Activated CD4-positive, alpha-beta T cell treated with anti-CD3 and anti-CD28 coated beads for 48 hours (primary cell): ENCODE measurements at places on chromosomes 6 and 20.

DNA sequence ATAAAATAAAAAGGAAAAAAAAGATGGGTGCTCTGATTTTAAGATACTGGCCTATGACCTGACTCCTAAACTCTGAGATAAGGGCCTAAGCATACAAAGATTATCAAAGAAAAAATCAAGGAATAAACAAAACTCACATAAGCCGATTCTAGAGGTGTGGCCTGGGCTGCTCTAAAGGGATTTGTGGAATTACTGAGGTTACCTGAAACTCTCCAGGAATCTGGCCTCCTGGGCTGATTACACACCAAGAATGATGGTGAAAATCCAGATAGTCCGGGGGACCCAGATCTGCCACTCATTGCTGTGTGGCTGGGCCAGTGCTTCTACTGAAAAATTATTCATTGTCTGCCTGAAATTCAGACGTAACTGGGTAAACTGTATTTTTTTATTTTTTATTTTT lies 122.7 kb upstream of the RNF24 start:
- DNase-seq: no peak

DNA sequence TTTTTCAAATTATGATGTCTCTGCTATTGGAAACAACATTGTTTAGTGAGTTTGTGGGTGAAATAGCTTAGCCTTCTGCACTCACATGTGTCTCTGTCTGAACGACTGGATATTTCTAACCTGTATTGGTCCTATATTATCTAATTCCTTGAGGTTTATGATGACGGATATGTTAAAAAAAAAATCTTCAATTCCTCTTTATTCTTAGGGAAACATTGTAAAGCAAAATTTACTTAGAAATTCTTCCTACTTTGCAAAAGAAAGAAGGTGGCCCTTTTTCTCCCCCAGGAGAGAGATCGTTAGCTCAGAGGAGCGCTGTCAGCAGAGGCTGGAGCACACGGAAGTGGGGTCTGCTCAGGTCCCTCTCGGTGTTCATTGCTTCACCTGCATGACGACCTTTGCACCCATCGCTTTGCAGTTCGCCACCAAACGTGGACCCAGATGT lies 149.8 kb downstream of the ZDHHC14 start:
- DNase-seq: no peak

- DNase-seq: no peak
Observed at GRCh38 chr20:37706298-37706697, 12.5 kb downstream of the CTNNBL1 start.

- no peak for DNase-seq
Observed at GRCh38 chr20:5046656-5047339, 45.5 kb upstream of the SLC23A2 start.

GRCh38 chr20:8161264-8162071 lies 29.4 kb downstream of the PLCB1 start:
- no peak for DNase-seq

DNA sequence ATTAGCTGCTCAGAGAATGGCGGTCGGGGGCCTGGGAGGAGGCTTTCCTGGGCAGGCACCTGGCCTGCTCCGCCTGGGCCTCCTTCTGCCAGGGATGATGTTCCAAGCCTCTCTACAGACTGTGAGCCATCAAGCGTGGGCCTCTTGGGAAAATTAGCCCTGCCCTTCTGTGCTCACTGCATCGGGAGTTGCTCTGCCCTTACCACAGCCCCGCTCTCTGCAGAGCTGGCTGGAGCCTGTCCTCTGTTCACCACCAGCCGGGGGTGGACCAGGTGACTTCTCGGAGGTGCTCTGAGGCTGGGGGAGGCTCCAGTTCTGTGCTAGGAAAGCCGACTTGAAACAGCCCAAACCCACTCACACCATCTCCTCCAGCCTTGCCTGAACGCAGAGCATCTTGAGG lies 24.2 kb downstream of the MDGA1 start:
- DNase-seq: no peak

- no peak for DNase-seq
Observed at GRCh38 chr6:73743556-73743955, 47.6 kb downstream of the CD109 start.

DNA sequence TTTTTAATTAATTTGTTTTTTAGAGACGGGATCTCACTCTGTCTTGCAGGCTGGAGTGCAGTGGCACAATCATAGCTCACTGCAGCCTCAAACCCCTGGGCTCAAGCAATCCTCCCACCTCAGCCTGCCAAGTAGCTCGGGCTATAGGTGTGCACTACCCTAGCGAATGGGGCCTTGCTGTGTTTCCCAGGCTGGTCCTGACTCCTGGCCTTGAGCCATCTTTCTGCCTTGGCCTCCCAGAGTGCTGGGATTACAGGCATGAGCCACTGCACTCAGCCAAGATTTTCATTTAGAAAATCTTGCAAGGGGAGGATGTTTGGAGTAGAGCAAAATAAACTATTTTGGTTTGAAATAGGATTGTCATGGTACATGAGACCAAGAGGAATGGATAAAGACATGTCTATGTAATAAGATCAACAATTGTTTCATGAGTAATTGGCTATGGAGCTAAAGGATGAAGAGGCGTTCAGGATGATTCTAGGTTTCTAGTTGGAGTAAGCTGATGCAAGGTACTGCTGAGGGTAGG lies 237.8 kb downstream of the UST start:
- DNase-seq: no peak

GRCh38 chr6:156832669-156833068 lies 55.5 kb downstream of the ARID1B start:
- no peak for DNase-seq

DNA sequence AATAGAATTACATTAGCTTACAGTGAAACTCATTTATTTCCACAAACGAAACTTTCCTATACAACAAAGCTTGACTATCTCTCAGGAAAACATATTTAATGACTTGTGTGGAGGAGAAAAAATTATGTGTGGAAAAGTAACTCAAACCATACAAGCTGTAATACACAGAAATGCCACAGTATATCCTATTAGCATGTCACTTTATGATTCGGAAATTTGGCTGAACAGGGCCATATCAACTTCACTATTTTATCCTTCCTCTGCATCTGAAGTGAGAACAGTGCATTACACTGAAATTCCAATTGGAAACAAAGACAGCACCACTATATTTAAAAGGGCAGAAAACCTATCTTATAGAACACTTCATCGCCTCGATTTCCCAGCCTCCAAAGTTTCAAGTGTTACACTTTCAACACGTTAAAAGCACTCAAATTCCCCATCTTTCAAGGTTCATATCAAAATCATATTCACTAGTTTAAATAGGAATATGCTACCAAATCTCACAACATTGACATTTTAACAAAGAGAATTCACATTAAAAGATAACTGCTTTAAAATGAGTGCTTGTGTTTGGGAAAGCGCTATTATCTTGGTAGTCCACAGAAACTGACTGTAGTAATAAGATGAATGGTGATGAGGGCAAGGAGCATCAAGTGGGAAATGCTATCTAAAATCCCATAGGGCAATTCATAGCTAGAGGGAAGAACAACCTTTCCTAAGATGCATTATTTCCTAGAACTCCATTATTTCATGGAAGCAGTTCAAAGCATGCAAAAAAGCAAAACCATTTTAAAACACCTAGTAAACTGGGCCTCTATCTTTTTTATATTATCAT lies 1.8 kb downstream of the REV3L start:
- no peak for DNase-seq

DNA sequence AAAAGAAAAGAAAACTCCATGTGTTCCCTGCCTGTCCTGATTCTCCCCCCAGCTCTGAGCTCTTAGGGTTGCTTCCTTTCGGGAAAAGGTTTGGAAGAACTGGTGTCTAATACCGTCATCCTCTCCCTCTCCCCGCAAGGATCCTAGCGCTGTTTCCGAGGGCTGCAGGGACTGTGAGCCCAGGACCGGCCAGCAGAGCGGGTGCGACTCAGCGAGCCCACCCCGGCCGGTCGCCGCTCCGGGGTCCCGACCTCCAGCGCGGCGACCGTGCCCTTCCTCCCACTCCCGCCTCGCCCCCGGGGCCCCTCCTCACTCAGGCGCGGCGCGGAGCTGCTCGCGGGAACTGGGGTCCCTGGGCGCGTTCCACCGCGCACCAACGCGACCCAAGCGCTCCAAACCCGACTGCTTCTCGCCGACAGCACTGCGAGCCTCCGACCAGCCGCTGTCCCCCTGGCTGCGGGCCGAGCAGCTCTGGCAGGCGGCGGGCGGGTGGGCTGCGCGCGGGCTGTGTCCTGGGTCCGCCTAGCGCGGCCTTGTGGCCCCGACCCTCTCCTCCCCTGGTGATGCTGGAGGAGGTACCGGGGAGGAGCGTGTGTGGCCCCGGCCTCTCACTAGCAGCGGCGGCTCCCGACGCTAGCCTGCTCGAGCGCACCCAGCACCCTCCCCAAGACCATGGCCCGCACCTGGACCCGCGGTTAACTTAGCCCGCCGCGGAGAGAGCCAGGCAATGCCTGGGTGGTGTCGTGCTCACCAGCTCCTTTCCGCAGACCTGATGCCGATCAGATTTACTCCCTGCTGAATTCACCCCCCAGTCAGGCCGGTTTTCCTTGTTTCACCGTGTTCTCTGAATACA lies at the start of gene PLA2G7:
Gene PLA2G7, minus strand, starts transcription at position 509 of the 853 bp plus-strand sequence. CDS start 12,484 bp downstream, outside the sequence.
- no peak for DNase-seq

GRCh38 chr6:113127786-113128419 lies 729.2 kb upstream of the MARCKS start:
- no peak for DNase-seq

- peak; percentile 44 for DNase-seq
Observed at GRCh38 chr20:13788167-13788834, 3.5 kb downstream of the NDUFAF5 start.
